ENCODE measurements at places on chromosomes 2 and 18.

DNA sequence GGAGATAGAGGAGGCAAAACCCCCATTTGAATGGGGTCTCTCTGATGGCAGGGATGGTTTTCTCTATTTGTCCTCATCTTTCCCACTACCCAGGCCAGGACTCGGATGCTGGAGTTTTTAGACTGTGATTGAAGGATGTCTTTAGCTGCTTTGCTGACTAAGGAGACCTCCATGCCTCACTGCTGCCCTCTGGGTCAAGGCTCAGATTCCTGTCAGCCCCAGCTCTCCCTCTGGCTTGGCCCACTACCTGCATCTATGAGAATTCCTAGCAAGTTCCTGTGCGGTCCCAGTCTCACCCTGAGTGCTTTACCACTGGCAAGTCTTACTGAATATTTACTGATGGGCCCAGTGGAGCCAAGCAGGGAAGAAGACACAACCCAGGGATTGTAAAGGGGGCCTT, 184.0 kb downstream of the CELF4 start:
- no peak for DNase-seq

DNA sequence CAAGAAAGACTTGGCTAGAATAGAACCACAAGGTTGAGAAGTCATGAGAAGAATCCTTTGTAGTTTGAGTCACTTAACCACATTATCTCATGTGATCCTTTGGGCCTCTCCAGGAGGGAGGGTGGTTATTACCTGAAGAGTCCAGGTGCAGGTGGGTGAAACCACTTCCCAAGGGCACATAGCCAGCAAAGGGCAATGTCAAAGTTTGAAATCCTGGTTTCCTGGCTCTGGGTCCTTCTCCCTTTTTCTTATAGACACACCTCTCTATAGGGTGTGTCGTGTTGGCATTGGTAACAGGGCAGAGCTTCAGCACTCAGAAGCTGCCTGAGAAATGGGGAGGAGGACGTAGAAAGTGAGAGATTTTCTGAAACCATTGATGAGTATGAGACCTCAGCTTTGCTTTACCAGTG, 137.9 kb downstream of the MGAT5 start:
- DNase-seq = no peak

DNA sequence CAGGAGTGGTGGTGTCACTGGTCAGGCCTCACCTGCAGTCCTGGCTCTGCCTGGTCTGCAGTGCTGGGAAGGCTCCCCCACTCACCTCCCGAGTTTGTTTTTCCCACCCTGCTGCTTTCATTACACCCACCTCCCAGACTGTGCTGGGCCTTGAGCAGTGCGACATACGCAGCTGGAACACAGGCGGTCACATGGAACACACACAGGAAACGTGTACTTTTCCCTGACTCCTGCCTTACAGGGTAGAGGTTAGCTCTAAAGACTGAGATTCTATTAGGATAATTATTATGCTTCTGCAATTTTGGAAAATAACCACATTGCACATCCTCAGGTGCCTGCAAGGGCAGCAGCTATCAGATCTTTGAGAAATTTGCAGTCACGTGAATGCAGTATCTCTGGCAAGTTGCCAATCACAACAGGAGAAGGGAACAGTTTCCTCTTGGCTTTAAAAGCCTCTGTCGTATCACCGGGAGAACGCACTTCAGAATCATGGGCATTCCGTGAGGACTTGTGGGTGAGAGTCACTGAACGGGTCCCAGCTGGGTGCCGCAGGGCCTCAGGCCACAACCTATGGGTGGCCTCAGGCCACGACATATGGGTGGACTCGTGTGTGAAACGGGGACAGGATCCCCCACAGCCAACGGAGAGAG, 136.5 kb downstream of the ZNF236 start:
- no peak for DNase-seq

DNA sequence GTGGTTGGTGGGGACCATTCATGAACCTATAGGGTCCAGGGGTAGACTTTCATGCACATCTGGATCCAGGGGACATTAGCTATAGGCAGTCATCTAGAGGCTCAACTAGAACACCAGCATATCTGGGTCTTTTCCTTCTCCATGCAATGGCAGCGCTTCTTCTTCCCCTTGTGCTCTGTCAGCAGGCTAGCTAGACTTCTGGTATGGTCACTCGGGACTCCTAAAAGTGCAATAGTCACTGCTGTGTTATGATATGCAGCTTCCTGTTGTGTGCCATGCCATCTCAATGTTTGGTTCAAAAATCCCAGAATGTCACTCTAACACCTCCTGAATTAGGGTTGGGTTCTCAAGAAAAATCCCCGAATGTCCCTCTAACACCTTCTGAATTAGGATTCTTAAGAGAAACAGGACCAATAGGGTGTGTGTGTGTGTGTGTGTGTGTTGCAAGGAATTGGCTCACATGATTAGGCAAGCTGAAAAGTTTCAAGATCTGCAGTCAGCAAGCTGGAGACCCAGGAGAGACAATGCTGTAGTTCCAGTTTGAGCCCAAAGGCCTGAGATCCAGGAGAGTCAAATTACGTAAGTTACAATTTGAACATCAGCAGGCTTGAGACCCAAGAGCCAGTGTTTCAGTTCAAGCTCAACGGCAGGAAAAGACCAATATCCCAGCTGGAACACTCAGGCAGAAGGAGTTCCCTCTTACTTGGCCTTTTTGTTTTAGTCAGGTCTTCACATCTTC, 97.1 kb upstream of the LTBP1 start:
- no peak for DNase-seq

DNA sequence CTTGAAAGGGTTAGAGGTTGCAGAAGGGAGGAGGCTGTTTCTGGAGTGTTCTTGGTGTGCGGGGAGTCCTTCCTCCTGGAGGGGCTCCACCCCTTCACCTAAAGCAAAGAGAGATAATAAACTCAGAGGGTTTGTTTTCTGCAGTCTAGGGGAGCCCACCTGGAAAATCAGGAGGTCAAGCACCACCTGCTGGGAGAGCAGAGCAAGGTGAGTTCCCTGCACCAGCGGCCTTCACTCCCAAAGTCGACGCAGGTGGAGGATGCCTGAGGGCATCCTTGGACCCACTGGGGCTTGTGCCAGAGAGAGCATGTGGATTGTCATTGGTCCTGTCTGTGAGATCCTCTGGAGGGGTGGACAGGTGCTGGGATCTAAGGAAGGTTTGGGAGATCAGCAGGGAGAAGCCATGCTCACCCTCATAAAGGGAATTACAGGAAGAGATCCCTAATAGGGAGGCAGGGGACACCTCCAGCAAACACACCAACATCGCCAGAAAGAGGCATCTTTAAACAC, 116.7 kb downstream of the KCNF1 start:
- no peak for DNase-seq

DNA sequence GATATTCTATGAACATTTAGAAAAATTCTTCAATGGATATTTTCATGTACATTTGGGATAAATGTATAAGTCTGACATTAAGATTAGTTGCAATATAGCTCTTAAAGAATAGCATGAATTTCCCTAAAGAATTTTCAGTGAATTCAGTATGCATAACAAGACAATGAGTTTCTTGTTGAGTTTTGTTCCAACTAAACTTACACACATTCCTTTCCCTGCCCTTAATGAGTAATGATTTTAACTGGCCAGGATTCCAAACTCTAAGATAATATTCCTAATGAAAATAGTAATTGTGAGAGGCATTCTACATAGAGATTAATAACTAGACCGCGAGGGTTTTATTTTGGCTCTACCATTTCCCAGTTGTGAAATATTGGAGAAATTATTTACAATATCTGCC, 390.3 kb upstream of the GALNT5 start:
- DNase-seq = no peak

DNA sequence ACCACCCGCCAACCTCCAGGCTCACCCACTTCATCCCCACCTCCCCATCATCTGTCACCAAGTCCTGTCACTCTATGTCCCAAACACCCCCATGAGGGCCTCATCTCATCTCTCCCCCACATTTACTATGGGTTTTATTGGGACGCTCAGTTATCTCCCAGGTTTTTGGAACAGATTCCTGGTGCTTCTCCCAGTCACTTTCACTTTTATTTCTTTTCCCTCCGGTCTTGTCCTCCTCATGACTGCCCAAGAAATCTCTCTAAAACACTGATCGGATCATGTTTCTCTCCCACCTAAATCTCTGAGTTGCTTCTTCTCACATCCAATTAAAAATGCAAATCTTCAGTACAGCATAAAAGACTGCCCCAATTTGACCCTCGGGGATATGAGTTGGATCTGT, 273.1 kb downstream of the PHLPP1 start:
- no peak for DNase-seq

- DNase-seq = no peak
Observed at GRCh38 chr2:16952368-16952767, 286.7 kb upstream of the CYRIA start.

- no peak for DNase-seq
Observed at GRCh38 chr2:208306291-208306690, 40.2 kb downstream of the PIKFYVE start.

DNA sequence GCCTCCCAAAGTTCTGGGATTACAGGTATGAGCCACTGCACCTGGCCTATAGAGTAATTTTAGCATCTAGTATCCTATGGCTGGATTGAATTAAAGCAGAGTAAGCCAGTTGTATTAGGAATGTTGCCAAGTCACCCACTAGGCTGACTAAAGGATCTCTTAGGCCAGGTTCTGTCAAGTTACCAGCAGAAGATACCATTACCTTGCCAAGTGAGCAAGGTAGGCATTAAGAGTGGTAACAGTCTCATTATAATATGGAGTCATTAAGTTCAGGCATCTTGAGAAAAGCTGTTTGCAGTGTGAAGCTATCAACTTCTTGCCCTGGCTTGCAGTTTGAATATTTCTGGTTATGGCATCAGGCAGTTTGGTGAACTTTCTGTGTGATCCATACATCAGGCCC, 37.0 kb upstream of the MTCL1 start:
- no peak for DNase-seq

GRCh38 chr18:79911344-79912270, 39.8 kb downstream of the SLC66A2 start:
- DNase-seq = peak; percentile 77

DNA sequence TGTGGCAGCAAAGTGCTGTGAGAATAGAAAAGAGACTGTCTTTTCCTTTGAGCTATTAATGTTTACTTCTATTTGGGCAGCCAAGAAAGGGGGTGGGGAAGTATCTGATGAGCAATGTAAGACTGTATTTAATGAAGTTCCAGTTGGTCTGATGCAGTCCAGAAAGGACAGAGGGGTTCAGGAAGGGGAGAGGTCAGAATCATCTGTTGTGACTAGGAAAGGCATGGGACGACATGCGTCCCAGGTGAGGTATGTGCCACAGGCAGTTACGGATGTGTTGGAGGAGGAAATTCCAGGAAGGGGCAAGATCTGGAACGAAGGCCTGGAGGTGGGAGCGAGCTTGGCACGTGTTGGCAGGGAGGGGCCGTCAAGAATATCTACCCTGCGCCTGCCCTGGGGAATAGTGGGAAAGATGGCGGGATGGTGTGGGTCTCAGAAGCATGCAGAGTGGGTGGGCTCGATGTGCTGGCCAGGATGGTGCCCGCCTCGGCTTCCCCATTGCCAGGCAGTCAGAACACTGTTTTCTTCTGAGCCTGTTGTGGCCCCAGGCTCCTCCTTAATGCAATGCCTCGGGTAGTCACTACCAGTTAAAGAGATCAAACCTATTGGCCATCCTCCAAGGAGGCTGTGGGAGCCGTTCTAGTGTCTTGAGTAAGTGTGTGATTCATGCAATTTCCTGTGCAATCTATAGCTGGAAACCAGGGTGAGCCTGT, 57.8 kb upstream of the TXNDC2 start:
- DNase-seq = peak; percentile 91

DNA sequence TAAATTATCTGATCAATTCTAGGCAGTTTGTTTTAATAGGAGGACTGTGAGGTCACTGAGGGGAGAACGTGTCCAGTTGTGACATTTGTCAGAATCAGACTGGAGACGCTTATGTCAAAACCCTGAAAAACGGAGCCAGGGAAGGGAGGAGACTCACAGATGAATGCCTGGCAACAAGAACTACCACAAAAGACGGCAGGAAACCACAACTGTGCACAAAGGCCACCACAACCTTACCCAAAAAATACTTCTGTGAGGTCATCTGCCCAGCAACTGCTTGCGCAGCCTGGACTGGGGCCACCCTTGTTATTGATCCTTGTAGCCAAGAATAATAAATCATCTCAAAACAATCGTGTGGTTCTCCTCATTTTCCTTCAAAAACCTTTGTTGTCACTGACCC, 173.0 kb upstream of the ALKAL2 start:
- peak; percentile 72 for DNase-seq

- no peak for DNase-seq
Observed at GRCh38 chr2:126828051-126828450, 70.6 kb upstream of the TEX51 start.

DNA sequence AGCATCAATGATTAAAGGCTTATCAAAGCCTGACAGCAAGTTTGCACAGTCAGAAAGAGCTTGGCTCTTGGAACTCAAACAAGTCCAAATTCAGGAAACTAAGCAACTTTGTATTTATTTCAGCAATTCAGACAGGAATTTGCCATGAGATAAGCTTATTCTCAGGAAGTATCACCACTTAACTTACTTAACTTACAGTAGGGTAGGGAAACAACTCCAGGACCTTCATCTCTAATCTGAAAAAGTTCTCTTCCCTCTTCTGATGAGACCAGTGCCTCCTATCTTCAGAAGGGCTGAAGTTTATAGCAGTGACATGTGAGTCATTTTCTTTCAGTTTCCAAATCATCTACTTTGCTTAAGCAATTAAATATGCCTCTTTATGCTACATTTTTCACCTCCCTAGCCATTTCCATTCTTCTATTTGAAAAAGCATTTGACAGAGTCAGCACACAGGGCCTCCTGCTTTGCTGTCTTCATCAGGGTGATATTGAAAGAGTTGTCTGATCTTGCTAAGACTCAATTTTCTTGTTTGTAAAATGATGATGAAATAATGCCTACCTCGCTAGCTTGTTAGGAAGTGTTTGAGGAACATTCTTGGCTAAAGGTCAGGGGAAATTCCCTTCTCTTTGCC, 389.5 kb downstream of the RND3 start:
- no peak for DNase-seq

DNA sequence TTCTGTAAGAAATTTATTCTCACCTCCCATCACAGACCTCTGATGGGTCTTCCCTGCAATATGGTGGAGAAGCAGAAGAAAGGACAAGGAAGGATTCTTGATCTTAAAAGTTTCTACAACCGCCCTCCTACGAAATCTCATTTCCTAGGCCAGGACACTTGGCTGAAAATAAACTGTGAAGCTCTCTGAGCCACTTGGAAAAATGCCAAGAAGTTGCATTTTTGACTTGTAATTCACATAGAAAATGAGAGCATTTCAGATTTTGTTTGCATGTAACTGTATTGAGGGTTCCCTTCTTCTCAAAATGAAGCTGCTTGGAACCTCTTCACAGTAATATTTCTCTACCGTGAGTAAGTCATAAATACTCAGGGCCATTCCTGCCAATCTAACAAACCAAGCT, 458.3 kb upstream of the SLC14A2 start:
- no peak for DNase-seq

DNA sequence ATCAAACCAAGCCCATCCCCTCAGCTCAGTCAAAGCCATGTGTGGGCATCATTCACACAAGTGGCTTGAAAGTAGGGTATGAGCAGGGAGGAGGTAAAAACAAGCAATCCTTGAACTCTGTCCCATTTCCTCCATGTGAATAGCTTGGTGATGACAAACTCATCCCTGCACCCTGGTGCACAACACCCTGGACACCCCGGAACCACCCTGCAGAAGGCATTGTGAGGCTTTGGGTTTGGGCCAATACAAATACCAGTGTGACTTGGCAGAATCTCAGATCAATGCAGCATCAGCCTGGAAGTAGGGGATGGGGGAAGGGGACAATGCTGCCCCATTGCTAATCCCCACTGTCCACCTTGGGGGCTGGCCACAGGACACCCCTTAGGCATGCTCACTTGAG, 28.6 kb downstream of the TGFA start:
- no peak for DNase-seq

All from esophagus muscularis mucosa (tissue), 4 donors.